ENCODE measurements at places on chromosomes 5 and 9.

- no peaks in the 10 kb centered on the region for H3K27me3 ChIP-seq
- DNase-seq, result no peak
- H3K27ac ChIP-seq, result no peak overlapping the region
Measured at GRCh38 chr5:122665051-122665450, 109.8 kb upstream of the SNX2 start.

- H3K4me1 ChIP-seq, result no peaks in the 10 kb centered on the region
- no peaks in the 10 kb centered on the region for H3K36me3 ChIP-seq
- H3K27ac ChIP-seq, result no peak overlapping the region
- DNase-seq, result no peak
- no peak overlapping the region for H3K4me3 ChIP-seq
Measured at GRCh38 chr5:65760504-65761275, 38.7 kb downstream of the NLN start.

- H3K27ac ChIP-seq, result no peak overlapping the region
- H3K4me3 ChIP-seq, result no peak overlapping the region
- peaks cover 33% of the 10 kb centered on the region for H3K4me1 ChIP-seq
- H3K36me3 ChIP-seq, result no peaks in the 10 kb centered on the region
- DNase-seq, result no peak
- H3K27me3 ChIP-seq, result no peaks in the 10 kb centered on the region
Measured at GRCh38 chr5:171581781-171582180, 162.3 kb downstream of the FGF18 start.

DNA sequence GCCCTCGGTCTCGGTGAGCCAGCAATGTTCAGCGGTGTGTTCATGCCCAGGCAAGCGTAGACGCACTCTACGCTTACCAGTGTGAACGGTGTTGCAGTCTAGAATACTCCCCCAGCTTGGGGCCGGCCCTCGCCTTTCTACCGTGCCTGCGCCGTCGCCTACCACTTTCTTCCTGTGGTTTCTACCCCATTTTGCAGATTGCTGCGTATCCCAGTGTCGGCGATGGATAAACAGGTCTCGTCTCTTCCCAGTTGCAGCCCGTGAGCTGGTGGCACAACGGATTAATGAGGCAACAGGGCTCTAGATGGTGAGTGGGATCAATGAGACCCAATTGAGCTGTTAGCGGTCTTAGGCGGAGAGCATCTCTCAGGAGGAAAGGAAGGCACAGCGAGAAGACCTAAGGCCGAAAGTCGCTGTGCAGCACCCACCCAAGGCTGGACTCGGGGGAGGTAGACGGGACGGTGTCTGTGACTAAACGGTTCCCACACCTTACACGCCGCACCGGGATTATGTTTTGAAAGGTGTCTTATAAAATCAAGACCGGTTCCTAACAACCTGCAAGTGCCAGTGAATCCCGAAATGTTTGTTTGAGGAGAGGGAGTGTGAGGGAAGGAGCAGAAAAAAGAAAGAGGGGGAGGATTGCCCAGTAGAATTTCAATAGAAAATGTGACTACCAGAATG is 5.8 kb downstream of the OTP start:
- no peaks in the 10 kb centered on the region for H3K36me3 ChIP-seq
- no peak overlapping the region for H3K27ac ChIP-seq
- no peak overlapping the region for H3K4me3 ChIP-seq
- peaks cover 24% of the 10 kb centered on the region for H3K27me3 ChIP-seq
- no peak for DNase-seq
- peaks cover 36% of the 10 kb centered on the region for H3K4me1 ChIP-seq

DNA sequence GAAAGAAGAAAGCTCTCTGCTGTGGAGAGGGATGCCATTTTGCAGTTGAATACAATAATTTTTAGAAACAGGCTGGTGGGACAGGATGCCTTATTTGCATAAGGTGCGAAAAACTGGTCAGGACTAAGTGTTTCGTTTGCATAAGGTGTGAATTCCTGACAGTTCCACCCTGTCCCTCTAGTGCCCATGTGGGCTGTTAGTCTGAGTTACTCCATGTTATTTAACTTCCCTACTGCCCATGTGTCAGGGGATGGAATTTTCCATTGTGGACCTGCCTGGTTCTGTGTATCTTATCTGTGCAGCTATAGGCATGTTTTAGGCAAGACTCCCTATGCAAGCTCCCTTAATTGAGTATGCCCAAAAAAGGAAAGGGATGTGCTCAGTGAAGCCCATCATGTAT is 35.3 kb upstream of the NFIL3 start:
- DNase-seq, result no peak
- H3K27ac ChIP-seq, result no peak overlapping the region
- no peaks in the 10 kb centered on the region for H3K27me3 ChIP-seq

- no peaks in the 10 kb centered on the region for H3K27me3 ChIP-seq
- H3K4me3 ChIP-seq, result peak overlapping the region; percentile 4
Measured at GRCh38 chr9:4987961-4988421, 2.9 kb downstream of the JAK2 start.

DNA sequence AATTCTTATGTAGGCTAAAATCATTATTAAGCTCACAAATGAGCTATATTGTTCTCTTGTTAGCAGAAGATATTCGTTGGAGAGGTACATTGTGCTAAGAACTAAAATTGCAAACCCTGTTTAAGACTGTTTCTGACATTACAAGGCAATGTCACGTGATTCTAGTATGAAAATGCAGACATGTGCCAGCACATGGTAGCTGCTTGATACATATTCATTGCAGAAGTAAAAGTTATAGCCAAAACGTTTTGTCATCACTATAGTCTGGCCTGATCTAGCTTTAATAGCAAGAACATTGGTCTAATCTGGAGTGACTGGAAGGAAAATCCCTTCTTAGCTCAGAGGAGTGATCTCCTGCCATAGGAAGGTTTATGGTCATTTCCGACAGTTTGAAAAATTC is 144.7 kb downstream of the CFAP90 start:
- no peak overlapping the region for H3K27ac ChIP-seq
- H3K36me3 ChIP-seq, result no peaks in the 10 kb centered on the region
- no peaks in the 10 kb centered on the region for H3K4me1 ChIP-seq
- DNase-seq, result no peak
- H3K4me3 ChIP-seq, result no peak overlapping the region
- H3K27me3 ChIP-seq, result no peaks in the 10 kb centered on the region

Measured in vagina (tissue), 2 donors.